ENCODE measurements at places on chromosomes 5 and 9.

- no peak for DNase-seq
Measured at GRCh38 chr5:56881571-56881970, 27.8 kb upstream of the SETD9 start.

- no peak for DNase-seq
Measured at GRCh38 chr5:168607946-168608345, 28.8 kb upstream of the PANK3 start.

GRCh38 chr5:124232515-124232914 is 513.9 kb downstream of the ZNF608 start:
- no peak for DNase-seq

DNA sequence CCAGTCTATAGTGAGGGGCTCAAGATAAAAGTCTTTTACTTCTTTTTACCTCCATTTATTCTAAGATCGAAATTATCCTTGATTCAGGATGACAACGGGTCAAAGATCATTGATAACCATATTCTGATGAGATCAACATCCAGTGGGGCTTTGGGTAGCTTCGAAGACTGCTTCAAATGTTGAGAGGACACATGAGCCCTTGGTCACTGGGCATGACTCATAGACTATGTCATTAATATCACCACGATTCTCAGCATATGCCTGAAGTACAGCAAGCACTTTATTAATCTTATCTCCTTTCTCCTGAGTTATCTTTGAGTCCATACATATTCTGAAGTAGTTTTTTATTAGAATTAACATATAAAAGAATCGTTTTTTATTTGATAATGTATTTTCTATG is 117.1 kb upstream of the DAB2 start:
- no peak for DNase-seq

- no peak for DNase-seq
Measured at GRCh38 chr9:71984831-71985281, 73.4 kb downstream of the C9orf85 start.

- no peak for DNase-seq
Measured at GRCh38 chr5:59725392-59725767, 168.1 kb downstream of the PDE4D start.

DNA sequence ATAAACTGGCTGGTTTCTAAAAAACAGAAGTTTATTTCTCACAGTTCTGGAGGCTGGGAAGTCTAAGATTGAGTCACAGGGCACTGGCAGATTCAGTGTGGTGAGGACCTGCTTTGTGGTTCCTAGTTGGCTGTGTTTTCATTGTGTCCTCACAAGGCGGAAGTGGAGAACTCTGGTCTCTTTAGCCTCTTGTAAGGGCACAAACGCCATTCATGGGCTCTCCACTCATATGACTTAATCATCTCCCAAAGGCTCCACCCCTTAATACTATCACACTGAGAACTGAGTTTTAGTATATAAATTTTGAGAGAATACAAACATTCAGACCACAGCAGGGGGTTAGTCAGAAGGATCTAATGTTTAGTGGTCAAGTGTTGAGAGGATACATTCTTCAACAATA is 208.2 kb downstream of the SEC61B start:
- DNase-seq: no peak

- DNase-seq: no peak
Measured at GRCh38 chr5:165420493-165420892, 1915.1 kb downstream of the MAT2B start.

DNA sequence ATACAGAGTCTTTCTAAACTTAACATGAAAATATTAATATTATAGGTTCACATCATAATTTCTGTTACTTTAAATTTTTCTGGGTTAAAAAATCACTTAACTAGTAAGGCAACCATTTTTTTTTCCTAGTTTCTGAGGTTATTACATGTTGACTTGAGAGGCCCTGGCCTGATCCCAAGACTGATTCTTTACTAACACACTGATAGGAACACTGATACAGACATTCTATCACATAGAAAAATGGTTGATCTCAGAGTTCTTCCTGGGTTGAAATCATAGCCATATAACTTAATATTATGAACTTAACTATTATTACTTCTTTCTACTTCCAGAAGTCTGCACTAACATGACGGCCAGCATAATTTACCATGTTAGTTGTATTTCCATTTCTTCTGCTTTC is 43.0 kb downstream of the AP3S1 start:
- no peak for DNase-seq

GRCh38 chr9:78026416-78026815 is 5.2 kb downstream of the GNAQ start:
- DNase-seq: no peak

DNA sequence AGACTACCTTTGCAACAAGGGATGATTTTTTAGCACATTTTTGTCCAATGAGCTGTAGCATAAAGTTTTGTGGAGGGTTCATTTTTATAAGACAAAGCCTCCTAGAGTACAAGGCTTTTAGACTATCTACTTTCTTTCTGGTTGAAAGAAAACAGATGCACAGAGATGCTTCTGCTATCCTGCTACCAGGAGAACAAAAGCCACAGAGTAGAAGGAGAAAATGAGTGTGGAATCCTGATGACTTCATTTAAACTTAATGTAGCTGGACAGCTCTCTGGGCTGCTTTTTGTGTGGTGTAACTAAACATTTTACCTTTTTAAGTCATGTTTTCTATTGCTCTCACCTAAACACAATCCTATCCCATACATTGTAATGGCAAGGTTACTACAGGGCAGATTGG is 1009.4 kb downstream of the TLE1 start:
- DNase-seq: no peak
